ENCODE measurements at places on chromosomes 2 and 18. TPM values are rescaled to one million over a fixed set of nuclear protein-coding genes. Genes with fewer than 3 reads are reported as not detected.

The SERPINB13 gene
- not detected for total RNA-seq

The RBBP8 gene
- total RNA-seq, result 59.7 TPM

The HAAO gene
- total RNA-seq, result not detected

The IMPACT gene
- 22.3 TPM for total RNA-seq

The DNMT3A gene
- 9.9 TPM for total RNA-seq

The SLC19A3 gene
- total RNA-seq, result 1.1 TPM

The MYL12B gene
- total RNA-seq, result 206 TPM

The EPHA4 gene
- 10.2 TPM for total RNA-seq

The C2orf78 gene
- total RNA-seq, result not detected

Measured in A375 (cell line).